ENCODE measurements at places on chromosomes 3 and 15.

DNA sequence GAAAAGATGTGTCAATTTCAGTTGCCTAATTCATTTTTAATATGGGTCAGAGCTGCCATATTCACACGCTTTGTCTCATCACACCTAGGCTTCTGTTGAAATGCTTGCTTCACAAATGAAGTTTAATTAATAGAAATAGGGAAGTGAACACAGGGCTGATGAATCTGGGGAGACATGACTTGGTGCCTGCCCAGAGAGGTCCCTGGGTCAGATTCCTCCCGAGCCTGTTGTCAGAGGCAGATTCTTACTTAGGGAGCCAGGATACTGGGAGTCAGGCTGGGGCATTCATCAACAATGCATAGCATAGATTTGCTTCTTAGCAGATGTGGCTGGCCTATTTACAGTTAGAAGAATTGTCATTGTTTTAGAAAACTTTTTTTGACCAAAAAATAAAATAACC, 90.6 kb downstream of the CACNA1D start:
- DNase-seq, result no peak

GRCh38 chr15:32747921-32748342, 30.1 kb downstream of the GREM1 start:
- DNase-seq, result no peak

DNA sequence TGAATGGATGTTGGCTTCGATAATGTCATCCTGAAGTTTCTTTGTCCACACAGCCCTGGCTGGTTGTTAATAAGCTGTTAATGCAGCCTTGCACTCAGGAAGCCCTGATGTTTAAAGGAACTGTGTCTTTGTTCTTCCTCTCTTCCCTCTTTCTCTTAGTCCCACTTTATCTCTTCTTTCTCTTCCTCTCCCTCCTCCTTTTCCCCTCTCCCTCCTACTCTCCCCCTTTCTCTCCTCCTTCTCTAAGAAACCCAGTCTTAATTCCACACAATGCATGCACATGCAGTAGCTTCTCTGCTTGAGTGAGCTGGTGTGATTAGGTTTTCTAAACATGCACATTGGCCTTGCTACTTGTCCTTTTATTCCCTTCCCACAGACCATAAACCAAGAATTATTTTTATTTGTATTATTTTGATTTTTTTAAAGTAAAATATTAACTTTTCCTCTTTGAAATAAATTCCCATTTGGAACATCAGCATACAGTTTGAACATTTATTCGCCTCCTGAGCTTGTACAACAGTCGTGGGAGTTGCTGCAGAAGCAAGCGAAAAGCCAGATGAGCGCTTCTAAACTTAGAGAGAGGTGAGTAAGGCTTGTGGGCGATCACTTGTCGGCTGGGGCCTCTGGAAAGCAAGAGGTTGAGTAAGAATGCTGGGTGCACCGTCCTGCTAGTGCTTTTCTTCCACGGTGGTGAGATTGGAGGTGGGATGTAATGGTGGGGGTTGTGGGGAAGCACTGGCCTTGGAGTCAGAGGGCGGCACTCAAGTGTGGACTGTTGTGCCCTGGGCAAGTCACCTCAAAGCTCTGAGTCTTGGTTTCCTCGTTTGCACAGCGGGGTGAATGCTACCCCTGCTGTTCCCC, 7.2 kb downstream of the GHRL start:
- DNase-seq, result no peak

DNA sequence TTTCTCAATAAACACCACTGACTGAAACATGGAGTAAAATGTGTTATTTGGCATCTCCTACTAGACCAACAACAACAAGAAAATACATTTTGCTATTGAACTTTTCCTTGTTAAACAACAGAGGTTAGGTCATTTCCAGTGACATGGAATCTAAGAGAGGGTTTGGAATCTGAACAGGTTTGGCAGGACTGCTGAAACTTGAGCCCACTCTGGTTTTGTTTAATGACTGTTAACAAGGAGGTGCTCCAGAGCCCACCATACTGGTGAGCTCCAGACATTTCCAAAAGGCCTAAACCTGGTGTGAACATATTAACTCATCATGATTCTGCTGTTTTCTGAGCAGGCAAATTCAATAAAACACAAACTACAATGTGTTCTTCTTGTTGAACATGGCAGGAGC, 330.7 kb upstream of the TRIM42 start:
- DNase-seq, result no peak

GRCh38 chr15:66960519-66960918, 104.9 kb upstream of the SMAD3 start:
- no peak for DNase-seq

DNA sequence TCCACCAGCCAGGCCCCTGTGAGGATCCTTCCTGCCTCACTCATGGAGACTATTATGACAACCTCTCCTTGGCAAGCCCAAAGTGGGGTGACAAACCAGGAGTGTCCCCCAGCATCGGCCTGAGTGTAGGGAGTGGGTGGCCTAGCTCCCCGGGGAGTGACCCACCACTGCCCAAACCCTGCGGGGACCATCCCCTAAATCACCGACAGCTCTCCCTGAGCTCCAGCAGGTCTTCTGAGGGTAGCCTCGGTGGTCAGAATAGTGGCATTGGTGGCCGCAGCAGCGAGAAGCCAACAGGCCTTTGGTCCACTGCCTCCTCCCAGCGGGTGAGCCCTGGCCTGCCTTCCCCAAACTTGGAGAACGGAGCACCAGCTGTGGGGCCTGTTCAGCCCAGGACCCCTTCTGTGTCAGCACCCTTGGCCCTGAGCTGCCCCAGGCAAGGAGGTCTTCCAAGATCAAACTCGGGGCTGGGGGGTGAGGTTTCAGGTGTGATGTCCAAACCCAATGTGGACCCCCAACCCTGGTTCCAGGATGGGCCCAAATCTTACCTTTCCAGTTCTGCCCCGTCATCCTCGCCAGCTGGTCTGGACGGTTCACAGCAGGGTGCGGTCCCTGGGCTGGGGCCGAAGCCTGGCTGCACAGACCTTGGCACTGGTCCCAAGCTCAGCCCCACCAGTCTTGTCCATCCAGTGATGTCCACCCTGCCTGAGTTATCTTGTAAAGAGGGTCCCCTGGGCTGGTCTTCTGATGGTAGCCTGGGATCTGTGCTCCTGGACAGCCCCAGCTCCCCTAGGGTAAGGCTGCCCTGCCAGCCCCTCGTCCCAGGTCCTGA, 1.0 kb downstream of the LIMD1 start:
- DNase-seq, result no peak

DNA sequence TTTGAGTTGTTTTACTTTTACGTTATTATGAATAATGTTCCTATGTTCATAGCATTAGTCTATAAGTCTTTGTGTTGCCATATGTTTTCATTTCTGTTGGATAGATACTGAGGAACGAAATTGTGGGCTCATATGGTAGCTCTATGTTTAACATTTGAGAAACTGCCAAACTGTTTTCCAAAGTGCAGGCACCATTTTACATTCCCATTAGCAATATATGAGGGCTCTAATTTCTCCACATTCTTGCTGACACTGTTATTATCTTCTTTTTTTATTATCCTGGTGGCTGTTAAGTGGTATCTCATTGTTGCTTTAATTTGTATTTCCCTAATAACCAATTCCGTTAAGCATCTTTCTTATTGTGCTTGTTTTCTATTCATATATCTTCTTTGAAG, 1.8 kb upstream of the PIK3R4 start:
- DNase-seq, result no peak

- no peak for DNase-seq
Observed at GRCh38 chr3:29949940-29950616, 656.3 kb upstream of the TGFBR2 start.

DNA sequence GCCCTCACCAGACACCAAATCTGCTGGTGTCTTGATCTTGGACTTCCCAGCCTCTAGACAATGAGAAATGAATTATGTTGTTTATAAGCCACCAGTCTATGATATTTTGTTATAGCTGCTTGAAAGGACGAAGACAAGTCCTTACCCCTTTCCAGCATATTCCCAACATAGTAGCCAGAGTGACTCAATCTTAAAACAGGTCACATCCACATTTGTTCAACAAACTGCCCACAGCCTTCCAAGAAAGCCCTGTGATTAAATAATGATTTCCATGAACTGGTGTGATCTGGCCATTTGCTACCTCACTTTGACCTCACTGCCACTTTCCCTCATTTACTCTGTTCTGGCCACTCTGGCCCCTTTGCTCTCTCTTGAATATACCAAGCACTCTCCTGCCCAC, 193.7 kb upstream of the CFAP20DC start:
- DNase-seq, result no peak

DNA sequence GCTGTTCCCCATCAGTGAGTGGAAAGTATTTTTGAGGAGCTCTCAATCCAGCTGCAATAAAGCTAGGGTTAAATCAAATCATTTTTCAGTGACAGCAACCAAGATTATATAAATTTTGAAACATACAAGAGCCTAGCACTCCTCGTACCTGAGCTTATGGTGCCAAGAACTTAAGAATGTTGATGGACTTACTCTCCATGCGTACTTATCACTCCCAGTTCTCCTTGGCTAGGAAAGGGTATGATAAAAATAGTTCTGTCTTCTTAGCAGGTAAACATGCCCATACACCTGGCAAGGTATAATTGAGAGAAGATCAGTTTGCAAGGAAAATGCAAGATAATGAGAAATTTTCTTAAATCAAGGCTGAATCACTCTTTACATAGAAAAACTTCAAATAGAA, 64.5 kb upstream of the SEMA6D start:
- no peak for DNase-seq

GRCh38 chr3:123590685-123591450, 6.0 kb upstream of the HACD2 start:
- no peak for DNase-seq

DNA sequence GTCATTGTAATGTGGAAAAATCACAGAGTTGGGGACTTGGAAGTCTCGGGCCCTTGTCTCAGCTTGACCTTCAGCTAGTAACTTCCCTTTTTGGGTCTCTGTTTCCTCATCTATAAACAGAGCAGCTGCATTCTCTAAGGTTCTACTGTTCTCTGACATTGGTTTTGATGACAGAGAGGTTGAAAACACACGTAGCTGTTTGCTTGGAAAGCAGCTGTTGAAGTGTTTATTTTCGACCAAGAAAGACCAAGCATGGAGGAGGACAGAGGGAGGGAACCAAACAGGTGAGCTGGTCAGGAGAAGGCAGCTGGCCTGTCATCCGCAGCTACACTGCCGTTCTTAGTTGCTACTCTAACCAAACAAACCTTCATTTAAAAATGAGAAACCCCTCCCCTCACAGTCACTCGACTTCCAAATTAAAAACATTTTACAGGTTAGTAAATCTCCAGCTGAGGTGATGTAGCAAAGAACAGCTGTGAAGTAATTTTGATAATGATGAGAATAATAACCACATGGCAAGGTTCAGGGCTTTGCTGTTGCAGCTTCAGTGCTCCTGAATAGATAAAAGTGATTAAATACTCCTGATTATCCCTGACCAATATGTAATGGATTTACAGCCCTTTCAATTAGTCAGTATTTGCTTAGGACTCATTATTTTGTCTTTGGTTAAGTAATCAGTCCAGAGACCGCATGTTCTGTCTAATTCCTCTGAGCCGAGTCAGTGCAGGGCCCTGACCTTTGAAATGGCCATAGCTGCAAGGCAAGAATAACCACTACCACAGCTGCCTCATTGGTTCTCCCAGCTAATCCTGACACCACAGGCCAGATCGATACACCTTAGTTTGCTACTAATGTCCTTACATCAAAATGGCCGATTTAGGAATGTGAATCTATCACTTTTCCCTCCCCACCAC, 65.3 kb downstream of the MEIS2 start:
- DNase-seq, result no peak

DNA sequence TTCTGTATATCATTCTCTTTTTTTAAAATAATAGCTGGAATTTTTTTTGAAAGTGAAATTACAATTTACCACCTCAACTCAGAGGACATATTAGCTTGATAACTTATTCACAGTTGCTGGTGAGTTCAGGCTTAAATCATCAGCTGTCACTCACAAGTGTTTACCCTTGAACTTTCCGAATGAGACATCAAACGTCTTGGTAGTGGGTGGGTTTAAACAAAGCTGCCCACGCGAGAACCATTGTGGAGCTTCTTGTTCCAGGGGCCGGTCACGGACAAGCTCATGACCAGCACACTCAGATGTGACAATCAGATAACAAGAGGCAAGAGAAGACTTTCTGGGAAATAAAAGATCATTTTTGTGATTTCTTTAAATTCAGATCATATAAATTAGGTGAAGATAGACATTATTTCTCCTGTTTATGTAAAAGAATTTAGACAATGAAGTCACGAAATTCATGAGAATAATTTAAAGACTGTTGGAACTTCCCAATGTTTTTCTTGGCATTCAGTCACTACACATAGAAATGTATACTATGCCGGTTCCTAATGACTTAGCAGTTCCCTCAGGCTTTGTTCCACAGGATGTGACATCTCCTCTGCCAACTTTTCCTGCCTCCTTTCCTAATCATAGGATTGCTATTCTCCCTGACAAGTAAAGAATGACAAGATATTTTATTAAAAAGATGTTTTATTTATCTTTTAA, 29.3 kb downstream of the BTD start:
- DNase-seq, result no peak

GRCh38 chr3:20552605-20553275, 366.7 kb upstream of the SGO1 start:
- DNase-seq, result no peak

GRCh38 chr3:79159736-79160135, 608.1 kb downstream of the ROBO1 start:
- DNase-seq, result no peak

DNA sequence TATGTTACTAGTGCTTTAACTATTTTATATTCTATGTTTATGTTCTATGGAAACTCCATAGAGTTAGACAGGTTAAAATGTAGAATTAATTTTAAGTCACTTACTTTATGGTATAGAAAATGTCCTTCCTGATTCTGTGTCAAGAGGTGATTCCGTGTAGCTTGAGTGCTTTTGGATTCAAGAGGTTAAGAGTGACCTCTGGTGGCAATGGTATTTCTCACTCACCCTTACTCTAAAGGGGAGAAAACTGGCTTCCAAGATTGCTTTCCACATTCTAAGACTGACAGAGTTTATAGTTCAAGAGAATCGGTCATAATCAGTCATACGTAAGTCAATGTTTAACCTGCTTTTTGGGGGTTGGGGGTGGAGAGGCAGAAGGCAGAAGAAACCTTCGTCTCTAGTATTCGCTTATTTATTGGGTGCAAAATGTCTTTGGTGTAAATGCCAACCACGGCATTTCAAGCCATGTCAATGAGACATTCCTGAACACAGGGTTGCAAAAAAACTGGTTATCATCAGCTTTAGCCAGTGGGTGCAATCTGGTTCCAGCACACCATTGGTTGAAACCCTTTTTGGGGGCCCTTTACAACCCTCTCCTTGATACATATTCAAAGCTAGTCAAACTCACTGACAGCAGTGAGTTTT, 92.0 kb upstream of the VGLL3 start:
- DNase-seq, result peak; percentile 63

GRCh38 chr3:30333903-30334302, 272.5 kb upstream of the TGFBR2 start:
- DNase-seq, result no peak

GRCh38 chr3:34777386-34777785, 861.9 kb upstream of the ARPP21 start:
- no peak for DNase-seq

DNA sequence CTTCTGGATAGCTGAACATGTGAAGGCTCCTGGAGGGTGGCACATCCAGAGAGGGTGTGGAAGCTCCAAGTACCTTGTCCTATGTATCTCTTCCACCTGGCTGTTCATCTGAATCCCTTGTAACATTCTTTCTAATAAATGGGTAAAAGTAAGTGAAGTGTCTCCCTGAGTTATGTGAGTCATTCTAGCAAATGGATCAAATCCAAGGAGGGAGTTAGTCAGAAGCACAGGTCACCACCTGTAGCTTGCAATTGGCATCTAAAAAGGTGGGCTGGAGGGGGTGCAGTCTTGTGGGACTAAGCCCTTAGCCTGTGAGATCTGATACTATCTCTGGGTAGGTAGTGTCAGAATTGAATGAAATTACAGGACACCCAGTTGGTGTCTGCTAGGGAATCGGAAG, 71.0 kb downstream of the WWTR1 start:
- no peak for DNase-seq

GRCh38 chr3:60250206-60250605, 1001.0 kb downstream of the FHIT start:
- no peak for DNase-seq
